ENCODE measurements at places on chromosomes 7 and 10.
A peak's percentile ranks its signal among the peaks of the same experiment; 100 is the strongest.

GRCh38 chr7:74479066-74479781 is 25.5 kb downstream of the GTF2IRD1 start:
- DNase-seq = no peak
- no peaks in the 10 kb centered on the region for H3K36me3 ChIP-seq
- H3K27ac ChIP-seq = peak overlapping the region; percentile 92
- no peaks in the 10 kb centered on the region for H3K27me3 ChIP-seq

DNA sequence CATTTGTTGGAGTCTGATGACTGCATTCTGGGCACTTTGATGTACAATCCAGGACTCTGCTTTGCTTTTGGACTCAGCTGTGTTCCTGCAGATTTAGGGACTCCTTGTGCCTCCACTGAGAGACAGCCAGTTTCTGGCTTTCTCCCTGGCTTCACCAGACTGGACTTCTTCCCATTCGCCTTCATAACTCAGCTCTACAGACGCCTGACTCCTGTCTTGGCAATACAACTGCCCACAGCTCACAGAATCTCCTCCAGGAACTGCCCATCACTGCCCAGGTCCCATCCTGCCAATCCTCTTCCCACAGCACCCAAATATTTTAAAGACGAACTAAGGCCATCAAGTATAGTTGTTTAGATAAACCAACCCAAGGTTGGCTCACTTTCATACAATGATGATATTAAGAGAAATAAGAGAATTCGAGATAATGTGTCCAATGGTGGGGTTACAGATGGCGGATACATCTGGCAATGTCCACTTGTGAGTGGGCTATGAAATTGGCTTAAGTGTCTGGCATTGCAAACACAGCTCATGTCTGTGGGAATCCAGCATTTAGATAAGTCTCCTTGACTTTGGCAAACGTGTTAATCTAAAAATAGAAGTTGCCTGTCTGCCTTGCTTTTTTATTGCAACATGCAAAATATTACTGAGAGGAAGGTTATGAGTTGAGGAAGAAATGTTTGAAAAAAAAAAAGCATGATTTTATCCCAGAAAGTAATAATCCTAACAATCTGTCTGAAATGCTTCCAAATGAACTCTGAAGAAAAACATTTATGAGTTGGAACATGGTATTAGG is 95.1 kb downstream of the ITGA8 start:
- no peak overlapping the region for H3K4me3 ChIP-seq
- H3K27me3 ChIP-seq = no peaks in the 10 kb centered on the region
- H3K36me3 ChIP-seq = no peaks in the 10 kb centered on the region
- no peak overlapping the region for H3K27ac ChIP-seq

GRCh38 chr7:137850972-137851945 is 4.5 kb upstream of the DGKI start:
- peaks cover 4% of the 10 kb centered on the region for H3K4me1 ChIP-seq
- no peak for DNase-seq

DNA sequence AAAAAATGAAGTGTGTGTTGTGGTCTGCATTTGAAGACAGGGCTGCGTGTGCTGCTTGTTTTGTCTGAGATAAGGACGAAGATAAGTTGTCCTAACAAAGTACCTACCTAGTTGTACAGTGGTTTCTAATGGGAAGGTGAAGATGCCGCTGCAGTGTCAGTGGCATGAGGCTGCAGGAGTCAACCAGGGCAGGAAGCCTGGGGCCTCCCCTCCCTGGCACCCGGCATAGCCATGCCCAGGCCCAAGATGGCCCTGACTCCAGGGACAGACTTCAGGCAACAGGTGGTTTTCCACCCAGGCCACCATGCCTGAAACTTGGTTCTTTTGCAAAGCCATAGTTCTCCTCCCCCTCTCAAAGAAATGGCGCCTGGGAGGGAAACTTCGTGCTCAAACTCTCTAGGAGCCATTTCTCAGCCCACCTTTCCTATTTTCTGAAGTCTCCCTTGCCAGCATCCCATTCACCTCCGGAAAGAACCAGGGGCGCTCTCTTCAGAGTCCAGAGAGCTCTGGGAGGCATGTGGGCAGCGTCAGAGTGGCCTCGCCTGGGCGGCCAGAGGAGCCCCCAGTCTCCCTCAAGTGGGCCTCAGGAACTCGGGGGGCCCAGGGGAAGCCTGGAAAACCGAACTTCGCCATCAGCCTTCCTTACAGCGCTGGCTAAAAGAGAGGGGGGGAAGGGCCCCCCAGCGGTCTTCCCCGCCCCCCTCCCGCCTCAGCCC is 2.1 kb upstream of the KAT6B start:
- H3K27ac ChIP-seq = peak overlapping the region; percentile 100
- DNase-seq = no peak
- no peaks in the 10 kb centered on the region for H3K27me3 ChIP-seq
- H3K4me1 ChIP-seq = peaks cover 52% of the 10 kb centered on the region
- H3K36me3 ChIP-seq = no peaks in the 10 kb centered on the region
- peak overlapping the region; percentile 79 for H3K4me3 ChIP-seq

GRCh38 chr7:80871228-80871627 is 47.6 kb downstream of the SEMA3C start:
- no peaks in the 10 kb centered on the region for H3K4me1 ChIP-seq
- no peaks in the 10 kb centered on the region for H3K36me3 ChIP-seq
- no peaks in the 10 kb centered on the region for H3K27me3 ChIP-seq
- no peak for DNase-seq
- H3K27ac ChIP-seq = no peak overlapping the region

DNA sequence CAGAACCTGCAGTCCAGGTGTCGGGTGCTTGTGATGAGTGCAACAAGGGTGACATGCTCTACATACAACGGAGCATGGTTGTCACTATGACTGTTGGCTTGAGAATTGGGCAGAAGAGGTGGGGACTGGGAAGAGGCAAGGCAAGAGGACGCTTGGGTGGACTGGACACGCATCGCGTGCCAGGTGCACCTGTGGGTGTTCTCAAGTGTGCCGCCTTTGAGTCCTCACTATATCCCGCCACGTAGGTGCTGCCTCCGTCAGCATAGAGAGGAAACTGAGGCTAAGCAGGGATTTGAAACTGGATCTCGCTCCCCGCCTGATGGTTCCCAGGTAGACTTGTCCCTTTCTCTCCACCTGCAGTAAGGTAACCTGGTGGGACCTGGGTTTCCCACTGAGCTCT is 27.2 kb downstream of the CDH23 start:
- H3K36me3 ChIP-seq = no peaks in the 10 kb centered on the region
- H3K4me3 ChIP-seq = no peak overlapping the region
- DNase-seq = no peak
- H3K27ac ChIP-seq = no peak overlapping the region
- H3K4me1 ChIP-seq = no peaks in the 10 kb centered on the region

DNA sequence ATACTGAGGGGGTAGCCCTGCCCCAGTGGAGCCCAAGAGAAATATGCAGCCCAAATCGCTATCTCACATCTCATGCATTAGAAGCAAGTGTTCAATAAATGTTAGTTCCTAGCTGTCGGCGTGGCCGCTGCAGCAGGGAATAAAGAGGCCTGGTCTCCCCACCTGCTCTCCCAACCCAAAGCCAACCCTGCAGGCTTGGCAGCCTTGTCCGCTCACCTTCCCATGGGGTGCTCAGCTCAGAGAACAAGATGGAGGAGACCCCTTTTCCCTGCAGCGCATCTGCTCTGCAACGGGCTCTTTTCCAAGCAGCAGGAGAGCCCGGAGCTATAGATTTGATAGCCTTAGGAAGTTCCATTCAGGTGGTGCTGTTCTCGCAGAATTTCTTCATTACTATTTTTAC is 12.0 kb upstream of the DOCK1 start:
- H3K36me3 ChIP-seq = no peaks in the 10 kb centered on the region
- no peak for DNase-seq
- H3K27me3 ChIP-seq = peaks cover 24% of the 10 kb centered on the region

DNA sequence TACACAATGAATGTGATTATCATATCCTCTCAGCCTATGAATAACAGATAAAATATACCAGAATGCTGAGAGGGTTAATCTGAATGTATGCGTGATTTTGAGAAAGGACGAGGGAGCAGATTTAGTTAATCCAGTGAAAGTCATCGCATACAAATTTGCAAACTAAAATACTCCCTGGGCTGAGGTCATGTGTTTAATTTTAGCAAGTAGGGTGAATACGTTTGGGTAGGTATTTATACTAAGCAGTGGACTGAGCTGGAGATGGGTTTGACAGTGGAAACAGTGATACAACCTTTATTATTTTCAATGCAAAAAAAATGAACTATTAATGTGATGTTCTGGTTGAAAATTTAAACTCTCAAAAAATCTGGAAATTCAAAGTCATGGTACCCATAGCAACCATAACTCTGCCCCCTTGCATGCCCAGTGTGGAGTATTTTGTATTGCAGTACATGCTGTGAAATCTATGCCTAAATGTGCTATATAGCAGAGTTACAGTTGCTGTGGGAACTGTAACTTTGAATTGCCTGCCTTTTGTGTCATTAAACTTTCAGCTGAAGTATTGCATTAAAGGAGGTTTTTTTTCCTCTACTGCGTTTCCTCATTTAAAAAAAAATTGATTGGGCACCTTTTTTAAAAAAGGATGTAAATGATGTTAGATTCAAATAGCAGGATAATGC is 9.5 kb upstream of the ARID5B start:
- H3K36me3 ChIP-seq = no peaks in the 10 kb centered on the region
- no peak for DNase-seq
- no peaks in the 10 kb centered on the region for H3K27me3 ChIP-seq

DNA sequence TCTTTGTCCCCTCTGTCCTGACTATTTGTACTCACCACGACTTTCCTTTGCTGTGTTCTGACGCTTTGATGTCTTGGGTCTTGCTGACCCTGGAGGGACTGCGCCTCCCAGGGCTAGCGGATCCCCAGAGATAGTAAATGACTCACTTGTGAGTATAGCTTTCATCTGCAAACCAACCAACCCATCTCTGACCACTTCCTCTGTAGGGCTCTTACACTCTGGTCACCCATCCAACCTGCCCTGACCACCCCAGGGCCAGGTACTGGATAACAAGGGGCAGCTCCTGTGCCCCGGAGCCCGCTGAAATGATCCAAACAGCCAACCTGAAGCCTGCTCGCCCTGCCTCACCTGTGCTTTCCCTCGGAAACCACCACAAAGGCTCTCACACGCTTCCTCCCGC is 125.2 kb upstream of the CARD11 start:
- H3K36me3 ChIP-seq = no peaks in the 10 kb centered on the region
- no peaks in the 10 kb centered on the region for H3K27me3 ChIP-seq
- DNase-seq = no peak
- H3K4me3 ChIP-seq = no peak overlapping the region
- no peaks in the 10 kb centered on the region for H3K4me1 ChIP-seq

DNA sequence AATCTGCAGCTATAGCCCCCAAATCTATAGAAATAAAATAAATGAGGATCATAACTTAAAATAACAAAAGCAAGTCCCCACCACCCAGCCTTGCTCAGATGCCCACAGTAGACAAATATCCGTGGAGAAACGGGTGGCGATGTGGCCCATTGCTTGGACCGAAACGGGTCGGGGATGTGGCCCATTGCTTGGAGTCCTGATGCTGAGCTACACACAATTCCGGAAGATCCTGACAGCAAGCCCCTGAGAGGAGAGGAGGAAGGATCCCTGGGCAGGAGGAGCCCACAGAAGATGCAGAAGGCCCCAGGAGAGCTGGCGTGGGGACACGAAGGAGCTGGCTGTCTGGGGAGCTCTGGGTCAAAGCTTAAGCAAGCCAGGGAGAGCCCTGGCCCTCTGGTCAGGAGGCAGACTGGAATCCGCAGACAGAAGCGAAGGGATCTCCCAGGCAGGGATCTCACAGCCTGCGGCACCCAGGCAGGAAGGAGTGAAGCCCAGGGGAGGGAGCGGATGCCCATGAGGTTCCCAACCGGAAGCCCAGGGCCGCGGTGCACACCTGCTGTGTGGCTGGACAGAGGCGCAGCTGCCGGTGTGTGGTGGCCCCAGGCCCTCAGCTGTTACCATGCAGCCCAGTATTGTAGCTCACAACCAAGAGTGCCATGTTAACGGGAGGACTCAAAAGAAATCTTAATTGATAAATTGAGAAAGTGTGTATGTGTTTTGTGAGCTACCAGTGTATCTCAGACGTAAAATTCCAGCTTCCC is 138.8 kb downstream of the ADARB2 start:
- H3K36me3 ChIP-seq = no peaks in the 10 kb centered on the region
- no peak overlapping the region for H3K4me3 ChIP-seq

DNA sequence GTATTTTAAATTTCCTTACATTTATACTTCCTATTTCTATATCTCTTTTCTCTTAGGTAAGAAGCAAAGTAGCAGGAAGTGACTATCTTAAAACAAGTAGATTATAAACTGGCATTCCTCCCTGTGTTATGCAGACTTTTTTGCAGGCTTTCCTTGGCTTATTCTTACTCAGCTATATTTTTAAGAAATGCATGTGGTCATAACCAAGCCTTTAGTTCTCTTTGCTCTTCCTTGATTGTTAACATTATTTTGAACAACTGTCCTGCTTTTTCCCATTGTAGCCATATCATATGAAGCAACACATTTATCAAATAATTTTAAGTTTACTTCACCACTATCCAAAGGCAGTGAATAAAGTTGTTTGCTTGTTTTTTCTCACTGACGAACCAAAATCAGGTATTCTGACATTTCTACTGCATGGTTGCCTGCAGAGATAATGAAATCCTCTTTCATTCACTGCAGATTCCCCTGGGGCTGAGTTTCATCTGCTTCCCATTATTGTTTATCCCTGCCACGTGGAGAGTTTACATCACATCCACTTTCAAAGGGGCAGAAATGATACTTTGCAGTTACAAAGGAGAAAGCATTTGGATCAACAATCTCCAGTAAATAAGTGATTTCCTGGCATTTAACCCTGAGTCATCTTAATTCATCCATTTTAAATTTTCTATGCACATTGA is 389.9 kb upstream of the SEMA3C start:
- H3K27ac ChIP-seq = no peak overlapping the region
- no peaks in the 10 kb centered on the region for H3K36me3 ChIP-seq
- DNase-seq = no peak
- H3K4me1 ChIP-seq = no peaks in the 10 kb centered on the region

GRCh38 chr10:84447701-84448400 is 119.5 kb downstream of the CCSER2 start:
- no peaks in the 10 kb centered on the region for H3K27me3 ChIP-seq
- no peak for DNase-seq
- H3K36me3 ChIP-seq = no peaks in the 10 kb centered on the region
- no peak overlapping the region for H3K4me3 ChIP-seq
- H3K4me1 ChIP-seq = no peaks in the 10 kb centered on the region
- no peak overlapping the region for H3K27ac ChIP-seq

- no peak for DNase-seq
- H3K27me3 ChIP-seq = no peaks in the 10 kb centered on the region
- H3K4me3 ChIP-seq = no peak overlapping the region
These were observed 299.8 kb downstream of the CCDC3 start for GRCh38 chr10:12701696-12702095.

Measured in esophagus squamous epithelium (tissue), 5 donors.